H7 (cell line): ENCODE measurements at places on chromosomes 2 and 18. TPM values are rescaled to one million over a fixed set of nuclear protein-coding genes. Genes with fewer than 3 reads are reported as not detected.

- no peak for DNase-seq
Measured at GRCh38 chr18:36692371-36692770, 136.4 kb downstream of the TPGS2 start.

DNA sequence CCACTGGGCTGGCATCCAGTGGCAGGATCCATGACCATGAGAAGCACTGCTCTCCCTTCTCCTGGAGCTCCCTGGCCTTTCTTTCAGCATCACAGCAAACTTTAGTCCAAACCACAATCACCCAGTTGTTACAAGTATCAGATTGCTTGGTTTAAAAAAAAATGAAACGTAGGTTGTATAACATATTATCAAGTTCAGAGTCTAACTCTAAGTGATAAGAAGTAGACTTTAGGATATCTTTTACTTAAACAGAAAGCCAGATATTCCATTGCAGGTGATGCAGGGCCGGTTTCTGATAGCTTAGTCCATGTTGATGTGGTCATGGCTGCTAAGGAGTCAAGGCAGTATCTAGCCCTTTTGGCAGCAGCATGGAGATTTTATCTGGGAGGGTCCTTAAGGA is 24.5 kb downstream of the SLC14A1 start:
- no peak for DNase-seq

- peak; percentile 95 for DNase-seq
Measured at GRCh38 chr2:152335016-152335725, at the start of gene FMNL2. FMNL2 (plus strand) TSS chr2:152335174.

- DNase-seq: no peak
Measured at GRCh38 chr2:200194746-200195145, 111.7 kb upstream of the SPATS2L start.

DNA sequence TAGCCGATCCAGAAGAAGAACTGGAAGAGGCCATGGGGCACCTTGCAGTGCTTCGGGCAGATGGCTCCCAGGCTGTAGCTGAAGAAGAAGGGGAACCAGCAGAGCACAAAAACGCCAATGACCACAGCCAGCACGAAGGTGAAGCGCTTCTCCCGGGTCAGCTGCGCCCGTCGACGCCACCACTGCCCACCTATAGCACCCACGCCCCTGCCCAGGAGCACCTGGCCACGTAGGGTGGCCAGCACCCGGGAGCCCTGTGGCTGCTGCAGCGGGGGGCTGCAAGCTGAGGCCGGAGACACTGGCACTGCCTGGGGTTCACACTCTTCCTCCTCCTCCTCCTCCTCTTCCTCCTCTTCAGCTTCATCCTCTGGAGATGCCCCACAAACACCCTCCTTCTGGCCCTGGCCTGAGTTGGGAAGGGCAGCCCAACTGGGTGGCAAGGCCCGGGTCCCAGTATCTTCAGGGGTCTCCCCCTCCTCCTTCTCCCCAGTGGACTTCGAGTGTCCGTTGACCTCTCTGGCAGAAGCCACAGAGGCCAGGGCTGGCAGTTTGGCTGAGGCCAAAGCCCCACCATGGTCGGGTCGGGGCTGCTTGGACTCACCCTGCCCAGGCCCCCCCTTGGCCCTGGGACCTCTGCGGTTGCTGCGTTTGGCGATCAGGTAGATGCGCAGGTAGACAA is 1.3 kb downstream of the ADRA2B start:
- no peak for DNase-seq

DNA sequence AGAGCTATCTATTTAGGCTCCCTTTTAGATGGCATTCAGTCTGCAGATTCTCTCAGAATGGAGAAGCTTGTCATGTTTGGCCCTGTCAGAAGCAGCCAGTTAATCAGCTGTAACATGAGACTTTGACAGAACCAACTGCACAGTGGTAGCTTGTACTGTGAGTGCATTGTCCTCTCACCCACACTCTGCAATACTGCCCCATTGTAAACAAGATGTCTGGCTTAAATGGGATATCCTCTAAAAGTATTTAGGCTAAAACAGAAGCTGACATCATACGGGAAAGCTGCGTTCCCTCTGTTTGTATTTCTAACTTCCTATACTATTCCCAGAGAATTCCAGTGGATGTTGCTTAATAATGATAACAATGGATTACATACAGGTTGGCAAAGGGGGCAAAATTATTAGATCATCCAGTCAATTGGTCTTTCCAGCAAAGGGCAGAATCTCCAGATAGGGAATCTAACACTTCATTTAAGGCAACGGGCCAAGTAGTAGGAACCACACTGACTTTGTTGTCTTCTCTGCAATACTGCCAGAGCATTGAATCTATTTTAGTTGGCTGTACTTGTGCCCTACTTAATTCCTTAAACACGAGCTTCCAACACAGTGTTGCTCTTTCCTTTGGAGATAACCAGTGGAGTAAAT is 15.4 kb upstream of the STAT4 start:
- no peak for DNase-seq

Gene ROCK2
- 12.6 and 18.0 TPM in 2 replicates for total RNA-seq

Gene TACR1
- total RNA-seq: 0.03 TPM in 1 of 2 replicates, not detected in the other
